Glutamatergic neuron (in vitro differentiated cells): ENCODE measurements at places on chromosomes 4 and X. TPM values are rescaled to one million over a fixed set of nuclear protein-coding genes. Genes with fewer than 3 reads are reported as not detected.

The CCDC110 gene
- total RNA-seq: 1.3 TPM

DNA sequence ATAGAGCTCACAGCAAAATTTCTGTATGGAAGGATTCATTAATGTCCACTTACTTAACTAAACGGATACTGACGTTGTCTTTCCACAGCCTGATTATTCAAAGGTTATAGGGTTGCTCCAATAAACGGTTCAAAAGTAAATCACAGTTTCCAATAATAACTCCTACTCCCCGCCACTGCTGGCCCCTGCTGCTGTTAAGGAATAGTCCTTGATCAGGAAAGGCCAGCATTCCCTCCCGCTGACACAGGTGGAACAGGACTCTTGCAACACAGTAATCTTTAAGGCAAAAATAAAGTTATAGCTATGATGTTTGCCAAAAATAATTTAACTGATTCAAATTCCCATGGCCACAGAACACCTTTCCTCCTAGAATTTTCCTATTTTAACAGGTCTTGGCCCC is 53.9 kb downstream of the FAT1 start:
- DNase-seq: no peak

GRCh38 chr4:184889666-184890335 is 64.0 kb upstream of the ACSL1 start:
- DNase-seq: no peak

- no peak for DNase-seq
Observed at GRCh38 chr4:109390115-109390768, 43.4 kb upstream of the SEC24B start.
